ENCODE measurements at places on chromosomes 2 and 18.

DNA sequence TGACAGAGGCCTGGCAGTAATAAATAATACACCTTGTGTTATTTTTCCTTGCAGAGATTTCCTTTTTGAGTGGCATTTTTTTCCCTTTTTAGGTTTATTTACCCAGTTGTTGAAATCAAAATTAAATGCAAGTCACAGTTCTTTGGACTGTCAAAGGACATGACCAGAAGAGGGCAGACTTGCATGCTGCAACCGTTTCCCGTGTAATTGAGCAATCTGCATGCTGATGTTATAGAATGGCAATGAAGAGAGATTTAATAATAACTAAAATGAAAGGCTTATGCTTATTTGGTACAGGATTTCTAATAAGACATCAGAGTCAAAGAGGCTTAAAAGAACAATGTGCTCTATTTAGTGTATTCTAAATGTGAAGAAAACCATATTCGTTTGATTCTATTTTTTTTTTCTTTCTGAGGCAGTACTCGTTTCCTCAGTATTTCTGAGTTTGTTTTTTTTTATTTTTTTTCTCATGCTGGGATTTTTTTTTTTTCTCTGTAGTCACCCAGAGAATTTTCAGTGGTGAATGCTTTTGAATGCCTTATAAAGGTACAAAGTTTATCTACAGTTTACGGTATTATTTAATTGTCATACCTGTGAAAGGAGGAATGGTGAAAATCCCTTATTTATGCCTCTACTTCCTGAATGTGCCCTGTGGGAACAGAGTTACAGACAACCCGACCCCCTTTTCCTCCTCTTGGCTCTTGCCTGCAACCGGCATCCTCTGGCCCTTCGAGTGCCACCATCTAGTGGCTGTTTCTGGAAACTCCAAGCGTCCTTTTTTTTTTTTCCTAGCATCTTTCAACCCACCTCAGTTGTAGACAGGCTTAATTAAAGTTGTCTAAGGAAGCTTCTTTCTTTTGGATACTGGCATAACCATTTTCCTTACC, 368.5 kb downstream of the LRRTM1 start:
- no peak for DNase-seq

GRCh38 chr18:79687806-79688205, 8.2 kb downstream of the CTDP1 start:
- DNase-seq: no peak

DNA sequence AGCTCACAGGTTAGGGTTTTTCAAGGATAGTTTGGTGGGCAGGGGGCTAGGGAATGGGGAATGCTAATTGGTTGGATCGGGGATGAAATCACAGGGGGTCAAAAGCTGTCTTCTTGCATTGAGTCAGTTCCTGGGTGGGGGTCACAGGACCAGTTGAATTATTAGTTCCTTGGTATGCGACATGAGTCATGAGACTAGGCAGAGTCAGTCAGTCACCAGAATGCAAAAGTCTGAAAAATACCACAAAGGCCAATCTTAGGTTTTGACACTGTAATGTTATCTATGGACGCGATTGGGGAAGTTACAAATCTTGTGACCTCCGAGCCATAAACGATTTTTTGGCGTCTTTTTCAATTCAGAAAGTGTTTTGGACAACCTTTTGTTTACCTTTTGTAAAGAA, 101.2 kb downstream of the ZNF519 start:
- DNase-seq: no peak

DNA sequence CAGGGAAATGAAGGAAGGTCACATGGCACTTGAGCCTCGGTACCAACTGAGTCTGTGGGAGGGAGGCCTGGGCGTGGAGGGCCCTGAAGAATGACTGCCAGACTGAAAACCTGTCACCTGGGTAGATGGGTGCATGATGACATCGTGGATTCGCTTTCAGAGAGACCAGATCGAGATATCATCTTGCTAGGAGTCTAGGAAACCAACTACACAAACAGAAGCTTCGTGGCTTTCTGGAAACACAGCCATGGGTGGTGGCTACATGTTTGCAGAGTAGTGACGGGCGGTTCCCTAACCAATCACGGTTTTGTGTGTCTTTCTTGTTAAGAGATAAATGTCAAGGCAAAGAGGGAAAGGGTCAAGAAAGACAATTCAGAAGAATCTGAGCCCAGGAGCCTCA, 155.0 kb downstream of the EIPR1 start:
- no peak for DNase-seq

GRCh38 chr2:192195548-192196418, 1.1 kb upstream of the TMEFF2 start:
- DNase-seq: no peak

DNA sequence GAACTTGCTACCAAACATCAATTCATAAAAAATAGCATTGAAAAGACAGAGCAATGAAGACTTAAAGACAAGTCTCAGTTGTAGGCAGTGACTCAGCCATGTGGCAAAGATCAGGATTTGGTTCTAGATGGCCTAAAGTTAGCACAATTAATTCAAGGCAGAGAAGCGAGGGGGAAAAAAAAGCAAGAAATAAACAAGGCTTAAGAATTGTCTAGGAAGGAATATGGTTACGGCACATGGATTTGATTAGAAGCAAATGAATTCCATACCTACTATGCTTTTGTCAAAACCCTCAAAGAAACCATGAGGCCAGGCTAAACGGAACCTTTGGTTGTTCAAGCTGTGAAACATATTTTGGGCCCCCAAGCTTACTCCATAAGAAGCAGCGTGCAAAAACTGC, 362.2 kb upstream of the KCNH7 start:
- no peak for DNase-seq

- no peak for DNase-seq
Observed at GRCh38 chr2:144975881-144976280, 456.0 kb upstream of the ZEB2 start.

DNA sequence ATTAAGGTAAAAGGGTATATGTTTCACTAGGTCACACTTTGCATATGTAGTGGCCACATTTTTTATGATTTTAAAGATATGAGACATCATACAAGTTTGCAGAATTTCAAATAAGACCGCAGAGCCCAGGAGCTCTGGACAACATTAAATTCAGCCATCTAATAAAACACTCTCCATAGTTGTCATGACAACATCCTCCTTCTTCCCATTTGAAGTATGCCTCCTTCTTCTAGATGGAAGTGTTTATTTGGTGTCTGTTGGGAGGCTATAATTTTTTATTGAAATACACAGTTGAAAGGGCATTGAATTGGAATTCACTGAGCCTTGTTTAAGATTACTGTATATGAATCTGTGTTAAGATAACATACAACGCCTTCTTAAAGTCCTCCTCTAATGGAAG, 467.3 kb downstream of the CMPK2 start:
- no peak for DNase-seq

Measured in stimulated activated CD8-positive, alpha-beta memory T cell treated with anti-CD3 and anti-CD28 coated beads, Interleukin-12 subunit alpha, Interleukin-12 subunit beta, amount 100 ng/mL, for 1 hour (primary cell).